ENCODE measurements at places on chromosomes 4 and X.

DNA sequence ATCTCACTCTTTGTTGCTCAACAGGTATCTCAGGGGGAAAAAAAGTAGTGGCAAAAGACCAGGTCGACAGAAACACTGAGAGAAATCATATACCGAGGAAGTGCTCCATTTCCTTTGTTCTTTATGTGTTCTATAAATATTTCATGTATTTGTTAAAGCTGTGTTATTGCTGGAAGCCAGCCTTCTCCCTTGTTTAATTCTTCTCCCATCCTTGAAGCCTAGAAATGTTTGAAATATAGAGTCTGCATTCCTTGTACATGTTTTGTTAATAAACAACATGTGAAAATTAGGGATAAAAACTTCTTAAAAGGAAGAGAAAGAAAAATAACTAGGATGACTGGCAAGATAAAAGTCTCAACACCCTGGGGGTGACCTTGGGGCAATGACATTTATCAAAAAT lies 186.2 kb downstream of the ANKRD50 start:
- no peak for DNase-seq

GRCh38 chr4:40152637-40153036 lies 44.2 kb upstream of the RHOH start:
- DNase-seq: peak; percentile 42

DNA sequence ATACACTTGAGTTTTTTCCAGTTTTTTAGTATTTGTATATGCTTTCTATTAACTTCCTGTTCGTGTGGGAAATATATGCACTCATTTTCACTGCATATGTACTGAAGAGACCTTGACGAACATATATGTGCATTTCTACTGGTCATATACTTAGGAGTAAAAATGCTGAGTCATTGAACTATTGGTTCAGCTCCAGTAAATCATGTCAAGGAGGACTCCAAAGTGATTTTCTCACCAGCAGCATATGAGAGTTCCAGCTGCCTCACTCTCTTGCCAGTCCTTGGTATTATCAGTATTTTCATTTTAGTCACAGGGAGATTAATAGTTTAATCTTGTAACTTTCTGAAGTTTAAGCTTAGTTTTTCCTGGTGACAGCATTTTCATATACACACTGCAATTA lies 2750.2 kb downstream of the ARAP2 start:
- DNase-seq: no peak

DNA sequence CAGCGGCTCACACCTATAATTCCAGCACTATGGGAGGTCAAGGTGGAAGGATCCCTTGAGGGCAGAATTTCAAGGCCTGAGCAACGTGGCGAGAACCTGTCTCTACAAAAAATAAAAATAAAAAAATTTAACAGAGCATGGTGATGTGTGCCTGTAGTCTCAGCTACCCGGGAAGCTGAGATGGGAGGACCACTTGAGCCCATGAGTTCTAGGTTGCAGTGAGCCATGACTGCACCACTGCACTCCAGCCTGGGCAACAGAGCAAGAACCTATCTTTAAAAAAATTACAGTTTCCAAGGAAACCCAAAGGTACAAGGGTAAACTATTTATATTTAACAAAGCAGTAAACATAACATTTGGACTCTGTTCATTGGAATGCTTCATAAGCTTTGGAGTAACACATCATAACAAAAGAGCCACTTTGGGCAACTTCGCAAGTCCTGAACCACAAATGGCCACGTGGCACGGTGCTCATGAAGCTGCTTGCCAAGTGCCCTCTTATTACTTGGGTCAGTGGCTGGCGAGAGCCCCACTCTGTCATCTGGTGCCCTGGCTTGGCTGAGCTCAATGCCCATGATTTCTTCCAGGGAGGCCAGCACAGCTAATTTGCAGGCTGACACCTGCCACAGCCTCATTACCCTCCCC lies 165.6 kb downstream of the SH3KBP1 start:
- DNase-seq: no peak

GRCh38 chr4:159256037-159256436 lies 153.2 kb downstream of the RAPGEF2 start:
- no peak for DNase-seq

DNA sequence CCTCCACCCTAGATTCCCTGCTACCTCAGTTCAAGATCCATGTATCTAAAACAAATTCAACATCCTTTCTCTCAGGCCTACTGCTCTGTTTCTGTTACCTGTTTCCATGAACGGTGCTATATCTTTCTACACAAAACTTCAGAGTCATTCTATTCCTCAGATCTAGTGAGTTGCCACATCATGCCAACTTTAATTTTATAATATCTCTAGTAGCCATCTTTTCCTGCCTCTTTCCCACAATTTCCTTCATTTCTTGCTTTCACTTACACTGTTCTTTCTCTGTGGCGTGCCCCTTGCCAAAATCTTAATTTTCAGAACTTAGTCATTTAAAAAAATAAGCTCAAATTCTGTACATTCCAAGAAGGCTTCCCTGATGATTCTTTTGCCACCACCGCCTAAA lies 15.2 kb downstream of the GUCY1A1 start:
- DNase-seq: no peak

GRCh38 chr4:124266721-124267120 lies 445.8 kb downstream of the ANKRD50 start:
- DNase-seq: no peak

GRCh38 chr4:4574792-4575191 lies 32.9 kb upstream of the STX18 start:
- DNase-seq: no peak

DNA sequence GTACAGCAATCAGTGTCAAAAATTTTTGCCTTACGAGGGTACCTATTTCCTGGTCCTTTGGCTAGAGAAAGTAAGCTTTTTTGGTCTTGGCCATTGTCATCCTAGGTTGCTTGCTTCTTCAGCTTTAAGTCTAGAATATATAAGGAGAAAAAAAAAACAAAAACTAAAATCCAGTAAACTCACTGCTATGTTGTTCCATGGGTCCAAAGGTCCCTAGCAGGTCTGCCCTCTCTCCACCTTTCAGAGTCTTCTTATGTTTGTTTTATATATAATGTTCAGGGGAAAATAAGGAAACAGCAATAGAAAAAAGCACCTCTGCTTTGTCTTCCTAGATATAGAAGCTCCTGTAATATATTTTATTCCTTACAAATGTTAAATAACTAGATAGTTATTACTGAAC lies 18.1 kb upstream of the BMP2K start:
- DNase-seq: no peak

GRCh38 chrX:41703574-41704029 lies 14.8 kb downstream of the GPR34 start:
- no peak for DNase-seq

DNA sequence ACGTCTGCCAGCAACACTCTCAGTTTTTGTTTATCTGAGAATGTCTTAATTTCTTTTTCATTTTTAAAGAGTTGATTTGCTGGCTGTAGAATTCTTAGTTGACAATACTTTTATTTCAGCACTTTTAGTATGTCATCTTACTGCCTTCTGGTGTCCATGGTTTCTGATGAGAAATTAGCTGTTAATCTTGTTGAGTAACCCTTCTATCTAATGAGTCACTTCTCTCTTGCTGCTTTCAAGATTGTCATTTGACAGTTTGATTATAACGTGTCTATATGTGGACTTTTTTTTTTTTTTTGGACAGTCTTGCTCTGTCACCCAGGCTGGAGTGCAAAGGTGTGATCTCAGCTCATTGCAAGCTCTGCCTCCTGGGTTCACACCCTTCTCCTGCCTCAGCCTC lies 24.0 kb upstream of the TMEM255A start:
- no peak for DNase-seq

DNA sequence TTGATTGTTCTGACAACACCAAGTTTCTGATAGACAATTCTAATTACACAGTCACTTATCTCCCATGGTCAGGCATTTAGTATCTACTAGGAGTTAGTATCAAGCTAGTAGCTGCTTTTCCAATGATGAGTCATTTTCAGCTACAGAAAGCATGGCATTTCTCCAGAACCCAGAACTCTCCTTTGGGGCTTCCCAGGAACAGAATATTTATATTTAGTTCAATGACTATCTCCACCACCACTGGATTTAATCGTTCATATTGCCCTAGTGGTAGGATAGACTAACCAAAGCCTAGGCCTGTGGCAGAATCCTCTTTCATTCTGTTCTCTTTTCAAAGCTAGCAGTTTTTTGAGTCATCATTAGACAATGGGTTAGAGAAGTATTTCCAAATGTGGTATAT lies 569.4 kb downstream of the GABRG1 start:
- no peak for DNase-seq

GRCh38 chrX:132216806-132217202 lies 2.4 kb downstream of the RAP2C start:
- peak; percentile 9 for DNase-seq

DNA sequence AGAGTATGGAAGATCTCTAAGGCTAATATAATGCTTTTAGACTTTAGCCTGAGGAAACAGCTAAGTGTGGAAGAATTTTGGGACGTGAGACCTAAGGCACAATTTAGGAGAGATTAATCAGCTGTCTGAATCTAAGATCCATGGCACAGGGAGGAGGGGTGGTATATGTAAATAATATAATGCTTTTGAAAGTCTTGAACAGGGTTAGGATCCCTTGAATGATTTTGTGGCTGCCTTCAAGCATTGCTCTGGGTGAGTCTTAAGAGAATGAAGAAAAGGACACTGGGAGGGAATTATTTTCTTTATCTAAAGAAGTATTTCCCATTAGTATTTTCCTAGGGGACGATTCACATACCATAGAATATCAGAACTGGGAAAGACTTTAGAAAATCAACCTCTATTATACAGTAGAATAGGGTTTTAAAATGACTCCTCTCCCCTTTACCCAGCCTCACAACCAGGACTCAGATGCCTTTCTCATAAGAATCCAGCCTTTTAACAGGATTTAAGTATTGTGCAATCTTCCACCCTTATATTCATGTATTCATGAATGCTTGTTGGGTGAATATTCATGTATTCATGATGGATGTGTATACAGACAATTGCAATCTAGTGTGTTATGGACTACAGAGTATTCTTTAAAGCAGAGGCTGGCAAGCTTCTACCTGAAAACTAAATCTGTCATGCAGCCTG lies 664.2 kb upstream of the CPEB2 start:
- no peak for DNase-seq

Data from T-cell (primary cell).